ENCODE measurements at places on chromosomes 12 and 14.

GRCh38 chr14:69052181-69052601 lies 73.1 kb upstream of the ACTN1 start:
- DNase-seq = no peak

DNA sequence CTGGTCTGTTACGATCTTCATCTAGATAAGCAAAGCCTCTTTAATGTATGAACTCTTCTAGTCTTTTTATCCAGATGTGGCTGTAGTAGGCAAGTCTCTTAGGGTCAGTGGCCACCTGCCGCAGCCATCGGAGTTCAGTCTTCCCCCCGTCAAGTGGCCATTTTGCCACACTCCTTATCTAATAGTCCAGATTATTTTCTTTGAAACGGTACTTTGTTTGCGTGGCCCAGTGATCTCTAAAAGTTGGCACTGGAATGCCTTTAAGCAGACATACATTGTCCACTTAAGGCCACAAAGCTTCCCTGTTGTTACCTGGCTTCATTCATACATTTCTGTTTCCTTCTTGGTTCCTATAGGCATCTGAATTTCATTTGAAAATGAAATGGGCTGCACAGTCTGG lies 36.0 kb upstream of the BMAL2 start:
- DNase-seq = no peak

DNA sequence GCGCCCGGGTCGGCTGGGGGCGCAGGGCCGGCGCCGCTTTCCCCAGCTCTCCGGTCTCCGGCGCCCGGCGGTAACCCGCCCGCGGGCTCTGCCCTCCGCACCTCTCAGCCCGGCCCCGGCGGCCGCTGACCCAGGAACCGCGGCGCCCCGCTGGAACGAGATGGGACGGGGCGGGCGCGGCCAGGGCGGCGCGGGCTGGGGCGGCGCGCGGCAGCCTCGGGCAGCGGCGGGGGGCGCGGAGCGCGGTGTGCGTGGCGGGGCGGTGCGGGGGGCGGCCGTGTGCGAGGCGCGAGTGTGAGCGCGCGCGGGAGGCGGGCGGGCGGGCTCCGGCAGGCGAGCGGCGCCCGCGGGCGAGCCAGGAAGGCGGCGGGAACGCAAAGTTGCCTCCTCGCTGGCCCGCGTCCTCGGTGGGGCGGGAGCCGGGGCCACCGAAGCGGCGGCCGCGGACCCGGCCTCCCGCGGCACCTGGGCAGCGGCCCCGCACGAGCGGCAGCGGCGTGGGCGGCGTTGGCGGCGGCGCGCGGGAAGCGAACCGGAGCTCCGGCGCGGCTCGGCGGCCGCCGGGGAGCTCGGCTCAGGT lies 671 bp upstream of the DIO3 start:
- no peak for DNase-seq

DNA sequence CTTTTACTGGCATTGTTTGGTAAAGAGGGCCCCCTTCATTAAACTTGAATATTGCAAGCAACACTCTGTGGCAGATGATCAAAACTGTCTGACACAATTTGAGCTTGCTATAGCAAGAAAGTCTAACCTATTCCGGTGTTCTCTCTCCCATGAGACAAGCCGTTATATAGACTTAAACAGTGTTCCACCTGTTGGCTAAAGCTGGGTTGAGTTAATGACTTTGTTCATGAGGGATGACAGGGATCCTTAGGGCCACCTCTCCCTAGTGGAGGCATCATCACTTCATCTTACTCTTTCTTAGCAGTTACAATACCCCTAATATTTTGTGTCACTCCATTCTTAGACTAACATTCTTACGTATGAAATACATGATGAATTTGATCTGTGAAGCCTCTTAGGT lies 3.8 kb downstream of the EIF5 start:
- DNase-seq = no peak

DNA sequence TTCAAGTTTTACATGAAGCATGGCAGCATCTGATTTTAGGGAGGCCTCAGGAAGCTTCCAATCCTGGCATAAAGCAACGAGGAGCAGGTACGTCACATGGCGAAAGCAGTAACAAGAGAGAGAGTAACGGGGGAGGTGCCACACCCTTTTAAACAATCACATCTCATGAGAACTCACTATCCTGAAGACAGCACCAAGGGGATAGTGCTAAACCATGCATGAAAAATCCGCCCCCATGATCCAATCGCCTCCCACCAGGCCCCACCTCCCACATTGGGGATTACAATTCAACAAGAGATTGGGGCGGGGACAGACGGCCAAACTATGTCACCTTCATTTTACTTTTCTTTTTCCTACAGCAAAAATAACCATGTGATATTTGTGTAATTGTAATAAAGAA lies 7.2 kb upstream of the MAP3K9 start:
- no peak for DNase-seq

DNA sequence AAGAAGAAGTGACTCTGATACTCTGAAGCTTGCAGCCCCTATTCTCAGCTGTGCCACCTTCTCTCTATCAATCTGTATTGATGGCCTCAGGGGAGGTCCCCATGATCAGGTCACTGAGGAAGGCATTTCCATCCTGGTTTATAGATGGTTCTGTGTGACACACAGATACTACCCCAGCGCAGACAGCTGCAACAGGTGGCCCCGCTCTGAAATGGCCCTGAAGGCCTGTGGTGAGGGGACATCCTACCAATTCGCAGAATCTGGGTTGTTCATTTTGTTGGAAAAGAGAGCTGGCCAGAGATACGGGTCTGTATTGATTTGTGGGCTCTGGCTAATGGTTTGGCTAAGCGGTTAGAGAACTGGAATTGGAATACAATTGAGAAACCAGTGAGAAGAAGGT lies 21.7 kb downstream of the DLK1 start:
- DNase-seq = no peak

- DNase-seq = no peak
These were observed 32.3 kb downstream of the DIO3 start for GRCh38 chr14:101593411-101594238.

DNA sequence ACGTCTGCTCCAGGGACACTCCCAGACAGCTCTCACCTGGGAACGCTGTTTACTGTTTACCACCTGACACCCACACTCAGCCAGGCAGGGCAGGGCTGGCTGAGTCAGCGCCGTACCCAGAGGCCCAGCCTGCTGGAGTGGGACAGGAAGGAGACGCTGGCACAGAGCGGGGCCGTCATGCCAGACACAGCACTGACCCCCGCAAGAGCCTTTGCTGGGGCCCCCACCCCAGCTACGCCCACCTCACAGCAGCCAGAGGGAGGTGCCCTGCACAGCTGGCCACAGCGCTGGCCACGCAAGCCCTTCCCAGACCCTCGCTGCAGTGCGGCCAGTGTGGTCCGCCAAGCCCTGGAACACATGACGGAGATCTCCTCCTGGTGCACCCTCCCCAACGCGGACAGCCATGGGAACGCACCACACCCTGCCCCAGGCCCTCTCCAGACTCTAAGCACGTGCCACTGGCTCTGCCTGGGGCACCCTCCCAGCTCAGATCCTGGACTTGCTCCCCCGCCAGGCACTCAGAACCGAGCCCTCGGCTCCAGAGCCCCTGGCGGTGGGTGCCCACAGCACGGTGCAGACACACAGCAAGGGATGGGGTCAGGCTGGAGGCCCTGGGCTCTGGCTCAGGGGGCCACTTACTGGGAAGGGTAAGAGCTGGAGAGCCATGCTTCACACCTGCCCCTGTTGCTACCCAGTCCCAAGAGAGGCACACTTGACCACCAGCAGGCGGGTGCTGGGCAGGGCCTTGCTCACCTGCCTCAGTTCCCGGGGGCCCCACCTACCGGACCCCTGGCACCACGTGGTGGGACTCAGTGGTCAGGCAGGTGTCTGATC lies 5.7 kb downstream of the AHNAK2 start:
- DNase-seq = no peak

- DNase-seq = no peak
These were observed 2.1 kb upstream of the GPR132 start for GRCh38 chr14:105067140-105067968.

DNA sequence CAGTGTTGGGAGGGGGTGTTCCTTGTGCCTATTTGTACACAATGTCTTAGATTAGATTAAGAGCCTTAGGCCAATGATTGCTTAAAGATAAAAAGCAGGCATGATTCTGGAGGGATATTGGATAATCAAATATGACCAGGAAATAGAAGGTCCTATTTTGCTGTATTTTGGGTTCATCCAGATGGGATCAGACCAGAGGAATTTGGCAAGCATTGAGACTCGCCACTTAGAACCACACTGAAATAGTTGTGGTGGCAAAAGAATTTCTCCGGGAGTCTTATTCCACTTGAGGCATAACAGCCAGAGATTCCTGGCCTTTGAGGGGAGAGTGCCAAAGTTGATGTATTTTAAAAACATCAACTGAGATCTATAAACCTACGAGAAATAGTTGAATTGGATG lies 327.2 kb downstream of the RAD51B start:
- DNase-seq = no peak

GRCh38 chr12:121520586-121521086 lies 60.2 kb downstream of the KDM2B start:
- DNase-seq = no peak

GRCh38 chr12:101863981-101864380 lies 13.4 kb upstream of the DRAM1 start:
- no peak for DNase-seq

All from GM12892 (cell line).